Hindlimb muscle (tissue), 1 donor: ENCODE measurements at places on chromosomes 1 and 21.

GRCh38 chr1:66359269-66359668 lies 174.7 kb upstream of the SGIP1 start:
- DNase-seq: no peak

DNA sequence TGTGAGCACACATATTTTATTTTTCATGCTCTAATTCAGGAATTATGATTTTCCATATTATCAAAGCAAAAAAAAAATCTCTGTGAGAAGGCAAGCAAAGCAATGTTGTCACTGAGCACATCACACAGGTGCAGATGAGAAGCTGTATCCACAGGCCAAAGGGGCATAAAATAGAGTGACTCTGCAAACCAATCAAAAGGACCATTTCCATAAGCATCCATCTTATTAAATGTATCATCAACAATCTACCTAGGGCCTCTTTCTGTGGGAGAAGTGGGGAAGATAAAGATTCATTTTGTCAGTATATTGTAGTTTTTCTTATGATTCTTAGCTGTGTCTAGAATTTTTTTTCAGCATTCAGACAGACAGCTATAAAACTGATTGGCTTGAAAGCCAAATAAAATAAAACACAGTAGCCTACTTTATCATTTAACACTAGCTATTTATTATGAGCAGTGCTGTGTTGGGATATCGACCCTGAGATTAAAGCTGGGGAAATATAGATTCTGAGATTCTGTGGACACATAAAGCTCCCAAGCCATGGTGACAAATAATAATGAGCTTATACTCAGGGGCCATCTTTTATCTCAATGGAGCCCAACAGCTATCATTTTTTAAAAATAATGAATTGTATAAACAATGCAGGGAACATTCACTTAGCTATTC lies 90.3 kb downstream of the LPAR3 start:
- no peak for DNase-seq

DNA sequence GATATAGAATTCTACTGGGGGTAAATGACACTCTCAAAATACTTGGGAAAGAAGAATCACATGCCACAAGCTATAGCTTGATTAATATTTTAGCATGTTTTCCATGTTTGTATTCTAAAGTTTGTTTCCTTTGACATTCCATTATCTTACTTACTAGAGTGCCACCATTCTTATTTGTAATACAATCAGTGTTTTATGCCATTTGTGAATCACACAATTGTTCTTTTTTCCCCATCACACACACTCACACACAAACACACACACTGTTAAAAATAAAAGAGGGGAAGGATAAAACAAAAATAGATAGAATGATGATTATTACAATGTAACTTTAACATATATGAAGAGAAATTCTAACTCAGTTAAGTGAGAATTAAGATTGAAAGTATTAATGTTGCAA lies 16.0 kb upstream of the TEKT2 start:
- no peak for DNase-seq

- no peak for DNase-seq
These were observed 424.1 kb downstream of the CAMTA1 start for GRCh38 chr1:7209336-7209735.

- no peak for DNase-seq
These were observed 370.1 kb upstream of the NR5A2 start for GRCh38 chr1:199657449-199657848.

DNA sequence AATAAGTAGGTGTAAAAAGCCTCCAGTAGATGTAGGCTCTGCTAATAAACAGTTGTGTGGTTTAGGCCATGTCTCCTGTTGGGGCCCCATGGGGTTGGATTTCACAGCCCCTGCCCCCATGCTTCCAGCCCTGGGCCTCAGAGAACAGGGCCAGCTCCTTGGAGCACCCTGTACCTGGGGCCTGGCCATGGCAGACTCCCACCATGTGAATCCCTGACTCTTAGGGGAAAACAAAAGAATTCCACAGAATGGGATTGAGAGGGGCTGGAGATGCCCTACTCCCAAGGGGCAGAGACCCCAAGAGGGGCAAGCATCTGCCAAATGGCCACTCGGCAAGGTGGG lies 11.5 kb downstream of the LRP8 start:
- DNase-seq: no peak

DNA sequence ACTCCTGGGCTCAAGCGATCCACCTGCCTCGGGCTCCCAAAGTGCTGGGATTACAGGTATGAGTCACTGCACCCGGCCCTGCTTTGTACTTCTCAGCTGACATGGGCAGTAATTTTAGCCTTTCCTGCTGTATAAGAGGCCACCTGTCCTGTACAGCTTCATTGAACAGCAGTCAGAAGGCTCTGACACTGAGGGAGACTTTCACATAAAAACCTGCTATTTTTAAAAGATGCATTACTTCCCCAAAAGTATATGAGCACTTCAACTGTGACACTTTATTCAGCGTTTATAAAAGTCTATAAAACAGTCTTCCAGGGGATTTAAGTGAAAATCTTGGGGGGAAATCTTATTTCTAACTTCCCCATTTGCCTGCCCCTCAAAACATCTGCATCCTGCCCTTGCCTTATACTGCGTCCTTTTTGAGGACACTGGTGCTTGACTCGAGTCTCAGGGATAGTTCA lies 17.6 kb downstream of the RNU5D-1 start:
- DNase-seq: no peak

- DNase-seq: no peak
These were observed 122.1 kb downstream of the NEK7 start for GRCh38 chr1:198278943-198279342.

DNA sequence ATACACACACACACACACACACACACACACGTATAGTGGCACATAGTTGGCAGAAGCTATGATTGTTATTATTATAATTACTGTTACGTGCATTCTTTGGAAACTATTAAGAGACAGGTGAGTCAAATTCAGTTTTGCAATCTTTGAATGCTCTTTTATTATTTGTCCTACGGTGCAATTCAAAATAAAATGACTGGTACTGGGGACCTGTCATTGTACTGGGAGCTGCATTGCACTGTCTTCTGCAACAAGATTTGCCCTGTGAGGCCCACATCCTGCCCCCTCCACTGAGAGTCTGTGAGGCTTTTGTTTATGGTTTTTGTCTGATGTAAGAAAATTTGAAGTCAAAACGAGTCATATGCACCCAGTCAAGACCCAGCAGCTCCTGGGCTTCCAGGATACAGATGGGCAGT lies 1.9 kb downstream of the LY9 start:
- DNase-seq: no peak

DNA sequence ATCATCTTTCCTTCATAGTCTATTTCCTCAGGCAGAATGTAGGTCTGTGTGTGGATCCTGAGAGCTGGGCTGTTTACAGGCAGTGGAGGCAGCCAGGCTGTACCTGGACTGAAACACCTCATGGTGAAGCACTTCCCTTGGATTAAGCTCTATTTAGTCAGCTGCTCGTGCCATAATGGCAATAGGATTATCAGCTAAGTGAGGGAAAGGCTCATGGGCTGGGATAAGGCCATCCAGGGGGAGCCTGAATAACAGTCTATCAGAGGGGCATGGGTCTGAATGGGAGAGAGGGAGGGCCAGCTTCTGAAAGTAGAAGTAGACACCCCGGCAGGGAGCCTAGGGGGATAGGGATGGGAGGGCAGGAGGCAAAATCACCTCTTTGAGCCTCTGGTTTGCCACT lies 8.3 kb downstream of the RNASEL start:
- no peak for DNase-seq
